Activated T-cell treated with anti-CD3 and anti-CD28 coated beads, Interleukin-2, amount 50 U/mL, for 72 hours (primary cell): ENCODE measurements at places on chromosomes 4 and X. TPM values are rescaled to one million over a fixed set of nuclear protein-coding genes. Genes with fewer than 3 reads are reported as not detected.
A peak's percentile ranks its signal among the peaks of the same experiment; 100 is the strongest.

The RASGEF1B gene
- total RNA-seq = 8.6 TPM

DNA sequence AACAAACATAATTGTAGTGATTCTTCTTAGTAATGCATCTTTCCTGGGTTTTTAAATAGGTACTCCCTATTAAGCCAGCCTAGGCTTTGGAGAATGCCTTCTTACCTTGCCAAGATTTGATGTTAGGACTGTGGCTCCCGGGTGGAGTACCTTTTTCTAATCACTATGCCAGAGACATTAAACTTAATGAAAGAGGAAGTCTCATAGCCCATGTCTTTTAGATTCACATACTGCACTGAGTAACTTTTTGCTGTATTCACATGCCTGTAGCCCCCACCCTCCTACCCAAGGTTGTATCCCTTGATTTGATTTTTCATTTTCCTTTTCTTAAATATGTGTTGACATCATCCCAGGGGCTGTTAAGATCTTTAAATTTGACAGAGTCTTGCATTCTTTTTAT is 104.2 kb upstream of the TLR2 start:
- no peak for DNase-seq

DNA sequence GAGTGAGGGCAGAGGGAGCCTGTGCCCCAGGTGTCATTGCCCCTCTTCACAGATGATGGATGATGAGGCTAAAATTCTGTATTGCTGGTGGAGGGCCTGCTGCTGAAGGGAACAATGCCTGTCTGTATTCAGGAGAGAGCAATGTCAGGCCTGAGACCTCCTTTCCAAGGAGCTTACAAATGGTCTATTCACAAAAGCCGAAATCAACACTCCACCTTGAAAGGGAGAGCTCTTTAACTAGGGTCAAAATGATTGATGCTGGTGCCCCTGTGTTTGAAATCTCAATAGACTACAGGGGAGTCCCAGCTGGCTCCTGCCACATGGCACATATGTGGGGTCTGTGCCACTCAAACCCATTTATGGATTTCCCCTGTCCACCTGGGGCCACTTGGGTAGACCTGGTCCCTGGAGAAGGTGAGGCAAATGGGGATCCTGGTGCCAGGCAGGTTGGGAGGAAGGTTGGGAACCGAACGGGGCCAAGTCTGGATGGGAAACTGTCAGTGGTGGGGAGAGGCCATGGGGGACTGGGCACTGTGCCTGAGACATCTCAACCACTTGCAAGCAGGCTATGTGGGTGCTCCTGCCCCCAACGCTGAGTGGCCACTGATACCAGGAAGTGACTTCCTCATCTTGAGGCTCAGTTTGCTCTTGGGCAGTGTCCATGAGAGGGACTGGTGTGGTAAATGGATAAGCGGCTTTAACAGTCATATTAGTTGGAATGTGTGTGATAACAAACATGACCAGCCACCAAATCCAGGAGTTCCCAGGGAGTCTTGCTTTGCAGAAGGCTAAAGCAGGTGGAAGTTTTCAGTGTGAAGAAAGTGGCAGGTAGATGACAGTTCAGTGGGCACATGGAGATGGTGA is 223.8 kb upstream of the PSAPL1 start:
- no peak for DNase-seq

GRCh38 chr4:10089346-10089745 is 27.3 kb downstream of the WDR1 start:
- DNase-seq = no peak

The CCNG2 gene
- total RNA-seq = 38.5 TPM

The TXK gene
- total RNA-seq = 37.8 TPM

DNA sequence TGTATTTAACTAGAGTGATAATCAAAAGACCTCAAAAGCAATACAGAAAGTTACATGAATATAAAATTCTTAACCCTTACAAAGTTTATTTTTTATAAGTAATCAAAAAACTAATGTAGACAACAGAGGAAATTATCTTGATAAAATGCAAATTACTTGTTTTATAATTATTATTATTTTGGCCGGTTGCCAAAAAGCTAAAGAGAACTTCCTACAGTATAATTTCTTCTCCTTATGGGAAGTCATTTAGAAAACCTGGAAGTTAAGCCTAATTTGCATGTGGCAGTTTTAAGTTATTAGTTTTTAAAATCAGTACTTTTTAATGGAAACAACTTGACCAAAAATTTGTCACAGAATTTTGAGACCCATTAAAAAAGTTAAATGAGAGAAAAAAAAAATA is 621.3 kb upstream of the PCDH10 start:
- DNase-seq = no peak

DNA sequence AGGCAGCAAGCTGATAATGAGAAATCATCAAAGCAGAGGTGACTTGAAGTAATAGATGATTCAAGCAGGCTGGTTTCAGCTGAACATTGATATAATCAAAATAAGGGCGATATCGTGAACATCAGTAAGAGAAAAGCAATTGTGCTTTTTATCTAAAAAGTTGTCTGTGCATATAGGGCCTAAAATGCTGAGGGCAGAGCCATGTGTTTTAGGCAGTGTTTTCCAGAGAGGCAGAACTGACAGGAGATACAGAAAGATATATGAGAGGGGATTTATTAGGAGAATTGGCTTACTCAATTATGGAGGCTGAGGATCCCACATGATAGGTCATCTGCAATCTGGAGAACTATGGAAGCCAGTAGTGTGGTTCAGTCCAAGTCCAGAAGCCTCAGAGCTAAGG is 136.5 kb upstream of the NPY2R start:
- DNase-seq = no peak

The UTP14A gene
- total RNA-seq = 24.8 TPM

DNA sequence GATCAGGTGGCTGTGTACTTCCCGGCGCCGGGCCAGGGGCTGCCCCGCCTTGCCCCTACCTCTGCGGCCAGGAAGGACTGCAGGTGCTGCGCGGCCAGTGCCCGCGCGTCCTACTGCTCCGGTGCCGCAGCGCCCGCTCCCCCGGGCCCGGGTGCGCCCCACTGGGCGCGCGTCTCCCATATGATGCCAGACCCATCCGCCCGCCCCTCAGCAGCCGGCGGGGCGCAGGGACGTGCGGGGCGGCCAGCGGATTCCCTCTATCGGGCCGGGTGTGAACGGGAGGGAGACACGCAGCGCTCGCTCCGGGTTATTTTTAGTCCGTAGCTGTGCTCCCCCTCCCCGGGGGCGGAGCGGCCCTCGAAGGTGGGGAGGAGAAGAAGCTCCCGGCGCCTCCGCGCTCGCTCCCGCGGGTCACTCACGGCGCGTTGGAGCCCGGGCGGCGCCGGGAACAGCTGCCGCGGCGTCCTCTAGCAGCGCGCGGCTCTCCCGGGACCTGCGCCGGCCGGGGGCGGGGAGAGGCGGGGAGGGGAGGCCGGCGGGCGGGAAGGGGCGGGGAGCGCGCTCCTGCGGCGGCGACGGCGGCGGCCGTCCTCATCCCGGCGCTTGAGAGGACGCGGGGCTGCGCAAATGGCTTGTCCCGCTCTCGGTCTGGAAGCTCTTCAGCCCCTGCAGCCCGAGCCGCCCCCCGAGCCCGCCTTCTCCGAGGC is 103.6 kb downstream of the UCHL1 start:
- DNase-seq = no peak

DNA sequence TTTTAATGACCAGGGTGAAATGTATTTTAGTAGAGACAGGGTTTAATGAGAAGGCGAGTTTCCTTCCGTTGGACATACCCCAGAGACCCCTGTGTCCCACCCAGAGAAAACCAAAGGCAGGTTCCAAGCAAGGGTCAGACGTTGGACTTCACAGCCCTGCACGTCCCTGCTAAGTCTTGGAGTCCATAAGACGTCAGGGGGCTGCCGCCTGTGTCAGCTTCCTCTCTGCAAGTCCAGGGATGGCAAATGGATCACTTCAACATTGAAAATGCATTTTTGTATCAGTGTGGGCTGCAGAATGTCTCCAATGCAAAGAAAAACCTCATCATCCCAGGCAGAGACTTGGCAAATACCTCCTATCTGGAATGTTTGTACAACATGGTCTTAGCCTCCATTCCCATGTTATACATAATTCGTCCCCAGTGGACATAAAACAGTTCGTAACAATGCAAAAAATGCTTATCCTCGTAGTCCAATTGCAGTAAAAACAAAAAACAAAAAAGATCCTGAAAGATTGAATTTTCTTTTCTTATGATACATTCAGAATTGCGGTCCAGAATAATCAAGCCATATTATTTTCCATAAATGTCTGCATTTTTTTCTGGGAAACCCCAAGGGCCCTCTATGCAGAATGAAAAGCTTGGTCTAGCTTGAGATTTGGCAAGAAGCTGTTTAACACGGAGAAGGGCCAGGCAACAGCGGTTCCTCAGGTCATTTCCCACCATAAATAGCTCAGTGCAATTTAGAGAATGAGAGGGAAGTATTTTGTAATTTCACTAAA is 190.9 kb downstream of the SHOX start:
- no peak for DNase-seq

The REELD1 gene
- total RNA-seq = 0.79 TPM

- DNase-seq = no peak
Measured at GRCh38 chr4:153028535-153028934, 92.4 kb downstream of the FHDC1 start.

DNA sequence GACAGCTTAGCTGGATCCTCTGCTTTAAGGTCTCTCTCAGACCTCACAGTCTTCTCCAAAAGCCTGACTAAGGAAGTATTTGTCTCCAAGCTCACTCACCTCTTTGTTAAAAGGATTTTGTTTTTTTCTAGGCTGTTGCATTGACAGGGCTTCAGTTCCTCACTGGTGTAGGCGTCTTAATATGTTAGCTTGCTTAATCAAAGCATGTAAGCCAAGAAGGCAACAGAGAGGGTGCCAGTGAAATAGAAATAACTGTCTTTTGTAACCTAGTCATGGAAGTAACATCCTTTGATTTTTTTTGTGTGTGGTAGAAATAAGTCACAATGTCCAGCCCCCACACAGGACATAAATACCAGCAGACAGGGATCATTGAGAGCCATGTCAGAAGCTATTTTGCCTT is 58.8 kb downstream of the FIP1L1 start:
- DNase-seq = no peak

- DNase-seq = no peak
Measured at GRCh38 chr4:109278594-109279031, 23.8 kb downstream of the COL25A1 start.

DNA sequence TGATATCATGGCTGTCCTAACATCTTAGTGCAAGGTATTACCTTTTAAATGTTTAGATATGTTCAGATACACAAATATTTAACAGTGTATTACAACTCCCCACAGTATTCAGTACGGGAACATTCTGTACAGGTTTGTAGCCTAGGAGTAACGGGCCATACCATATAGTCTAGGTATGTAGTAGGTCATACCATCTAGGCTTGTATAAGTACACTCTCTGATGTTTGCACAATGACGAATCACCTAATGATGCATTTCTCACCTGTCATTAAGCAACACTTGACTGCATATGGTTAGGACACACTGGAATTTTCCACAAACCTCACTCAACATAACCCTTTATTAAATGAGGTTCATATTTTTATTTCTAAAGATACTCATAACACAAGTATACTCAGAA is 67.7 kb downstream of the THOC2 start:
- no peak for DNase-seq

The ACOX3 gene
- 31.2 TPM for total RNA-seq

DNA sequence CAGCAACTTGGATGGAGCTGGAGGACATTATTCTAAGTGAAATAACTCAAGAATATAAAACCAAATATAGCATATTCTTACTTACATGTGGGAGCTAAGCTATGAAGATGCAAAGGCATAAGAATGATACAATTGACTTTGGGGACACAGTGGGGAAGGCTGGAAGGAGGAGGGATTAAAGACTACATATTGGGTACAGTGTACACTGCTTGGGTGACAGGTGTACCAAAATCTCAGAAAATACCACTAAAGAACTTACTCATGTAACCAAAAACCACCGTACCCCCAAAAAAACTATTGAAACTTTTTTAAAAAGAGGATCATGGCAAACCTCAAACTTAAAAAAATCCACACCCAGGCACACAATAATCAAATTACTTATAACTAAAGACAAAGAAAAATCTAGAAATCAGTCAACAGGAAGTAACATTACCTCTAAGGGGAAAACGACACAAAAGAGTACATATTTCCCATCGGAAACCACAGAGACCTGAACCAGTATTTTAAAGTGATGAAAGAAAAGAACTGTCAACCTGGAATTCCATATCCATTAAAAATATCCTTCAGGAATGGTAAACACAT is 241.8 kb downstream of the PRDM5 start:
- DNase-seq = no peak

GRCh38 chr4:177974461-177974860 is 532.2 kb upstream of the AGA start:
- DNase-seq = no peak

DNA sequence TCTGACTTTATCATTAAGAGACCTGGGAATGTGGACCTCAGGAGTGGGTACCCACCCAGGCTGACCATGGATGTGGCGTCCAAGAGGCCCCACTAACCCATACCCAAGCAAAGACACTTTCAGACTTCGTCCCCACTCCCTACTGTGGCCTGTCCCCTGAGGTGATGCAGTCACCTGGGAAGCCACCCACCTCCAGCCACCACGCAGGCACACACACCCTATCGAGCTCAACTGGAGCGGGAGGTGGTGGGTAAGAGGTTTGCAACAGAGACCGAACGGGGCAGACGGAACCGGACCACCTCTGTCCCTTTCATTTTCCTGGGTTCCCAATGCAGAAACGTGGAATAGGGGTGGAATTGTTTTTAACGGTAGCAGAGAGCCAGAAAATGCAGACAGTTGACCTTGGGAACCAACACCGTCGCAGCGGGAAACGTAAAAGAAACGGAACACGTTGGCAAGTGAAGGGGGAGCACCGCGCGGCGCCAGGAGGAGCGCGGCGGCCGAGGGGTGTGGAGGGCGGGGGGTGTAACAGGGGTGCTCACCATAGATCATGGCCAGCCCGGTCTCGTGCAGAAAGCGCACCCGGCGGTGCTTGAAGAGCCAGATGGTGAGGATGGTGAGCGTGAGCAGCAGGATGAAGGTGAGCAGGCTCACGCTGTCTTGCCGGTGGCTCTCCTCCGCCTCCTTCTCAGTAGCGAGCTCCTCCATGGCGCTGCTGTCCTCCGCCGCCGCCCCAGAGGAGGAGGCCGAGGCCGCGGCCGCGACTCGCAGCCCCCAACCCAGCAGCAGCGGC is 559 bp downstream of the SLC9A7 start:
- DNase-seq = peak; percentile 29

DNA sequence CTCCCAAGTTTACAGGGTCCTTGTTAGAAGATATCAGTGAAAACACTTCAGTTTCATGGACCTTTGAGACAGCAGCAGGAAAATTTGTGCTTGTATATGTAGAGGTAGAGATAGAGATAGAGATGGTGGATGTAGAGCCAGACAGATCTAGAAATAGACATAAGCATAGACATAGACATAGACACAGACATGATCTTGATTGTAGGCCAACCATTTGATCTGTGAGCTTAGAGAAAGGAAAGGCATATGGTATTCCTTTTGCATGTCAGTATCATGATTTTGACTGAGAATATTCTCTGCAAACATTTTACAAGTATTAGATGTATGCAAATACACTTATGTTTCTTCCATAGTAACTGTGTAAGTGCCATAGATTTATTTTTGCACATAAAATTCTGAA is 65.0 kb downstream of the PRKG2 start:
- DNase-seq = no peak

GRCh38 chr4:56400560-56400959 is 13.3 kb upstream of the AASDH start:
- no peak for DNase-seq

DNA sequence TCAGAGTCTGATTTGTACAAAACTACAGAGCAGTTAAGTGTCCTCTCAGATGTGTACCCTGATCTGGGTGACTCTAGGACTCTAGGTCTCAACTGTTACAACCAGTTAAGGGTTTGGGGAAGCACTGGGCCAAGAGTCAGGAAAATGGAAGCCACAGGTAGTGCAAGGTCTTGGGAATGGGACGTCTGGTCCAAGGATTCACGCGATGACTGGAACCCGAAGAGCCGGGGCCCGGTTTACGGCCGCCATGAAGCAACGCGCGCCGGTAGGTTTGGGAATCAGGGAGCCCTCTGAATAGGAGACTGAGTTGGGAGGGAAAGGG is 321 bp upstream of the HPRT1 start:
- no peak for DNase-seq
